ENCODE measurements at places on chromosomes 2 and 18. TPM values are rescaled to one million over a fixed set of nuclear protein-coding genes. Genes with fewer than 3 reads are reported as not detected.
A peak's percentile ranks its signal among the peaks of the same experiment; 100 is the strongest.

The TLX2 gene
- 1.2 TPM for total RNA-seq

DNA sequence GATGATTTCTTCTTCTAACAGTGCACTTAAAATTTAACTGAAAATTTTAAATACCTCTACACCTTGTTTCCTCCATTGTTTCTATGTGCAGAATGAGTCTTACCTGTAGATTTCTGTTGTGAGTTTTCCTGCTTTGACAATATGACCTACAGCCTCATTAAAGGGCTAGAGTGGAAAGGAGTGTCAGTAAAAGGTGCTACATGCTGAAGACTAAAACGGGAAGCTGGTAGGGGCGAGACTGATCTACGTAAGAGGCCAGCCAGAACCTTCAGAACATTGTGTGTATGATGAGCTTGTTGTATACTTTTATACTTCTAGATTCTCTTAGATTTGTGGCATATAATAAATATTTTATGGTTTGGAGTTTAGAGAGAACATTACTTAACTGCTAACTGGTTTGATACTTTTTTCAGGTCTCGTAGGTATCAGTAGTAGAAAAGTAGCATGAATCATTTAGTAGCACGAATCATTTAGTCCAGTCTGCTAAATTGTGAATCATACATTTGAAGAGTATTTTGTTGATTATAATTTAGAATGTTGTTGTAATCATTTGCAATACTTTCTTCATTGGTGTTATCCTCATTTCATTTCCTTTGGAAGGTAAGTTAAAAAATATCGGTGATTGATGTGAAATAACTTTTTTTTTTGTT lies 14.3 kb downstream of the INSIG2 start:
- no peaks in the 10 kb centered on the region for H3K36me3 ChIP-seq
- no peaks in the 10 kb centered on the region for H3K27me3 ChIP-seq
- H3K27ac ChIP-seq = no peak overlapping the region

GRCh38 chr2:232890896-232891601 lies 21.0 kb downstream of the SNORC start:
- no peaks in the 10 kb centered on the region for H3K36me3 ChIP-seq
- no peak overlapping the region for H3K27ac ChIP-seq
- peaks cover 2% of the 10 kb centered on the region for H3K27me3 ChIP-seq
- DNase-seq = no peak

DNA sequence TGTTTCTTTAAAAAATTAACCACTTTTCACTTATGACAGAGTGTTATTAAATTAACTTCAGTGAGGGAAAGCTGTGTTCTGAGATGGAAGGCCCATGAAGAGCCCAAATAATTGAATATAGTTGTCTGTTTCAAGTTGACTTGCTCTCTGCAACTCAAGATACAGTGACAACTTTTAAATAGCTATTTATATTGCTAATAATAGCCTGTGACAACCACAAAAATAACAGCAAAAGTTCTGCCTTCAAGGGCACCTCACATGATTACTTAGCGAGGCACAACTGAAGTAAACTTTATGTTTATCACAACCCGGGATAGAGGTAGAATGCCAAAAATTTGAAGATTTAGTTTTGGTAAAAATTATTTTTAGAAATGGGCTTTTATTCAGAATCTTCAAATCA lies 167.3 kb upstream of the SCN7A start:
- H3K27me3 ChIP-seq = no peaks in the 10 kb centered on the region
- H3K27ac ChIP-seq = no peak overlapping the region
- no peaks in the 10 kb centered on the region for H3K36me3 ChIP-seq
- DNase-seq = no peak
- no peak overlapping the region for H3K4me3 ChIP-seq

The MROH2A gene
- total RNA-seq = not detected

GRCh38 chr2:51013079-51013932 lies 18.6 kb downstream of the NRXN1 start:
- peaks cover 5% of the 10 kb centered on the region for H3K4me1 ChIP-seq
- DNase-seq = no peak
- no peak overlapping the region for H3K4me3 ChIP-seq
- H3K36me3 ChIP-seq = no peaks in the 10 kb centered on the region
- peak overlapping the region; percentile 5 for H3K27ac ChIP-seq

GRCh38 chr18:28015671-28016070 lies 161.3 kb downstream of the CDH2 start:
- H3K4me1 ChIP-seq = no peaks in the 10 kb centered on the region
- no peak for DNase-seq
- no peak overlapping the region for H3K27ac ChIP-seq
- H3K27me3 ChIP-seq = no peaks in the 10 kb centered on the region

The SIGLEC15 gene
- not detected for total RNA-seq

GRCh38 chr2:137870682-137871081 lies 93.6 kb upstream of the HNMT start:
- no peak overlapping the region for H3K4me3 ChIP-seq
- no peak for DNase-seq
- no peaks in the 10 kb centered on the region for H3K27me3 ChIP-seq
- no peaks in the 10 kb centered on the region for H3K36me3 ChIP-seq
- no peak overlapping the region for H3K27ac ChIP-seq

The CREG2 gene
- total RNA-seq = 0.36 TPM

Data from sigmoid colon (tissue), 7 donors.